ENCODE measurements at places on chromosomes 11 and 22.

- DNase-seq = no peak
Observed at GRCh38 chr22:27386186-27386585, 415.4 kb downstream of the MN1 start.

- no peak for DNase-seq
Observed at GRCh38 chr22:30586414-30586813, 5.3 kb downstream of the PES1 start.

- no peak for DNase-seq
Observed at GRCh38 chr11:128469220-128469619, 118.1 kb downstream of the ETS1 start.

DNA sequence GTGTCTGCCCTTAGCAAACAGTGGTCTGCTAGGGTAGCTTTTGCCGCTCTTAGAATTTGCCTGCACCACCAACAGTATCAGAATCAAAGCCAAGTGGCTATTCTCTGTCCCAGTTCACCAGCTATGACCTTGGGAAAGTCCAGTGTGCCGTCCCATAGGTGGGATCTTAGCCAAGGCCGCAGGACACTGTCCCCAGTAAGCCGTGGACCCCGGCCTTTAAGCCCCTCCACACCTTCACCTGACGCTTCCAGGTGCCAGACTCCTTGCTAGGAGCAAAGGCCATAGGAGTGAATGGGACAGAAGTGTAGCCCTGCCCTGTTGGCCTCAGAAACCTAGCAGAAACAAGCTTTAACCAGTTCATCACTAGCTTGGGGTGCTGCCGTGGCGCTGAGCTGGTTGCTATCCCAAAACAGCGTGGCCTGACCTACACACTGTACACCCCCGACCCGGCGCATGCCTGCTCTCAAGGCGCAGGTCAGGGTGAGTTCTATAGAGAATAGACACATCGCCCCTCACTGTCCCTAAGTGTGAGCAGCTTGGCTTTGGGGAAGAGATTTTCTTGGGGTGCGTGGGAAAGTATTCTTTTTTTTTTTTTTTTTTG is 4.5 kb downstream of the FADD start:
- DNase-seq = no peak

DNA sequence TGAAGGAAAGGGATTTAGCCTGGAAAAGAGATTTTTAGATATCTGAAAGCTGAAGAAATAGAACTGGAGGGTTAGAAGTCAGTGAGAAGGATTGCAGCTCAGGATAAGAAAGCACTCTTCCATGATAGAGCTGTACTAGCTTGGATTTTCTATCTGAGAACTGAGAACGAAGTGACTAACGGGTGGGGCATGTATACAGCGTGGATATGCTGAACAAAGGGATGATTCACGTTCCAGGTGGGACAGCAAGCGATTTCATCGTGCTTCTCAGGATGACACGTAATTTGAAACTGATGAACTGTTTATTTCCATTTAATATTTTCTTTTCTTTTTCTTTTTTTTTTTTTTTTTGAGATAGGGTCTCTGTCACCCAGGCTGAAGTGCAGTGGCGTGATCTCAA is 53.0 kb downstream of the GRAMD1B start:
- no peak for DNase-seq

DNA sequence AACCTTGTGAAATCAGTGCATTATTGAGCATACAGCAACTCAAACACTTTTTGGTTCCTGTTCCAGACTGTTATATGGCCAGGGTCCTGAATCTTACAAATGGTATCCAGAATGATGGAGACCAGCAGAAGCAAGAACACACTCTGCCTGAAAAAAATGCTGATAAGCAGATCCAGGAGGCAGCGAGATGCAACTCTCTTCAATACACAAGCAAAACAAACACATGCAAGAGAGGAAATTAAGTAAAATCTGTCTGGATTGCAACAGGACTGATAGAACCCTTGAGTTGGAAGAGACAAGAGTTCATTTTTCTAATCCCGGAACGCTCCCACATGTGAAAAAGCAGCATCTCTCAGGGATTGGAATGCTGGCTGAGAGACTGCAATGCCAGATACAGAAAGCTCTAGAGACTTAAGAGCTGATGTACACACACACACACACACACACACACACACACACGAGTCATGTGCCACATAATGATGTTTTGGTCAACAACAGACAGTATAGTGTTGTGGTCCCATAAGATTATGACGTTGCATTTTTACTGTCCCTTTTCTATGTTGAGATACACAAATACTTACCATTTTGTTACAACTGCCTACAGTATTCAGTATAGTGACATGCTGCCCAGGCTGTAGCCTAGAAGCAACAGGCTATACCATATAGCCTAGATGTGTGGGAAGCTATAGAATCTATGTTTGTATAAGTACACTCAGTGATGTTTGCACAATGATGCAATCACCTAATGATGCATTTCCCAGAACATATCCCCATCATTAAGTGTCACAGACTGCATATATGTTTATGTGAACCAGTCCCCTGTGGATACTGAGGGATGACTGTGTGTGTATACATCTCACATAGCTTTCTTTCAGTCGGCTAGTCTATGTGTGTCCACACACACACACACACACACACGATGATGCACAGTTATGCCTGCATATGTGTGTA is 406.6 kb downstream of the LARGE1 start:
- DNase-seq = no peak

GRCh38 chr11:11567936-11568650 is 53.7 kb downstream of the GALNT18 start:
- no peak for DNase-seq

GRCh38 chr22:50622723-50623327 is 5.1 kb downstream of the ARSA start:
- DNase-seq = no peak

GRCh38 chr11:19628018-19628417 is 84.6 kb upstream of the NAV2 start:
- no peak for DNase-seq

DNA sequence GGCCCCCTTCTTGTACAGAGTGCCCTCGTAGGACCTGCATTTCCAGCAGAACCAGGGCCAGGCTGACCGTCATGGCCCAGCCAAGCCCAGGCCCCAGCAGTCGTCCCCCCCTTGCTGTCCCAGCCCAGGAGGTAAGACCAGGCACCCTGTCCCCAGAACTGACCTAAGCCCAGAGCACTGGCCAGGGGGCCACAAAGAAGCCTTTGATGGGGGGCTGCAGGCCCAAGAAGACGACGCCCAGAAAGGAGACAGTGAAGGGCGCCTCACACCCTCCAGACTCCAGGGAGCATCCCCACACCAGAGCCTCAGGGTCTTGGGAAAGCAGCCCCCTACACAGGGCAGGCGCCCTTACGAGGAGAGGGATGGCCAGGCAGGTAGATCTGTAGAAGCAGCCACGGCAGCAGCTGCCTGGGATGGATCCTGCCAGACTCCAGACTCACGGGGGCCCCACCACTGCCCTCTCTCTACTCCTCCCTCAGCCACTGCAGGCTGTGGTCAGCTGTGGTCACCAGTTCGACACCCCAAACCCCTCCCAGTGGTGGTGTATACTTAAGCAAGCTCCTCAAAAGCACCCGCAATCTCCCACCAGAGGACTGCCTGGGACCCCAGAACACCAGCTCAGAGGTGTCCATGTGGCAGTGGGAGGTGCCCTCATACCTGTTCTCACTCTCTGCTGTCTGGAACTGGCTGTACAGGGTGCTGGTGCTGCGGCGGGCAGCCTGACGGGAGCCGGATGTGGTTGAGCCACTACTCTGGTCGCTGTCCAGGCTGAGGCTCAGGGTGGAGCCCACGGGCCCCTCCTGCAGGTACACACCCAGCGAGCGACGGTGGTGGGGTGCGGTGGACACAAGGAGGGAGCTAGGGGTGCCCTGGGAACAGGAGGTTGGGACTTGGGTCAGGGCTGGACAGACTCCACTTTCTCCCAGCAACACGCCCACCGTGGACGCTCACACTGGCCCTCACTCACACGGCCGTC is 27.0 kb downstream of the SBF1 start:
- DNase-seq = no peak

DNA sequence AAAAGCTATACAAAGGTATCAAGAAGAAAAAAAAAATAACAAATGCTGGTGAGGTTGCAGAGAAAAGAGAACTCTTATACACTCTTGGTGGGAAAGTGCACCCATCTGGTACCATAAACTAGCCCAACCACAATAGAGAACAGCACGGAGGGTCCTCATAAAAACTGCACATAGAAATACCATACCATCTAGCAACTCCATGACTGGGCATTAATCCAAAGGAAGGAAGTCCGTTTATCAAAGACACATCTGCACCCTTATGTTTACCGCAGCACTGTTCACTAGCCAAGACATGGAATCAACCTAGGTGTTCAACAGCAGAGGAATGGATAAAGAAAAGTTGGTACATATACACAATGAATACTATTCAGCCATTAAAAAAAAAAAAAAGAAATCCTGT is 10.8 kb upstream of the CLDN5 start:
- no peak for DNase-seq

- DNase-seq = no peak
Observed at GRCh38 chr11:116501728-116502127, 271.1 kb downstream of the BUD13 start.

Data from activated naive CD8-positive, alpha-beta T cell treated with anti-CD3 and anti-CD28 coated beads, Interleukin-2, amount 50 U/mL, for 16 hours (primary cell).